ENCODE measurements at places on chromosomes 5 and 9.

GRCh38 chr5:117333011-117333410 lies 758.4 kb upstream of the SEMA6A start:
- DNase-seq: no peak

- peak; percentile 57 for DNase-seq
Observed at GRCh38 chr9:6788162-6789016, 30.6 kb downstream of the KDM4C start.

DNA sequence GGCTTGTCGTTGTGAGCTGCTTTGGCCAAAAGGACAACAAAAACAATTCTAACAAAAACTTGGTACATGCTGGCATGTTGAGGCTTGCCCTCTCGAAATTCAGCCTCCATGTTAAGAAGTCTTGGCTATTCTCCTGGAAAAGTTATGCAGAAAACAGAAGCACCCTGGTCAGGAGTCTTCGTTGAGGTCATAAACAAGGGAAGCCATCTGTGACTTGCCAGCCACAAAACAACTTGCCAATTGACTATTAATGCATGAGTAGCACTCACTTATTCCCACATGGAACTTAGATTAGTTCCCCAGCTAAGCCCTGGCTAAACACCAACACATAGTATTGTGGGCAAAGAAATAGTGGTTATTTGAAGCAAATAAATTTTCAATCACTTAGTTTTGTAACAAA lies 521.0 kb upstream of the CHD1 start:
- no peak for DNase-seq

DNA sequence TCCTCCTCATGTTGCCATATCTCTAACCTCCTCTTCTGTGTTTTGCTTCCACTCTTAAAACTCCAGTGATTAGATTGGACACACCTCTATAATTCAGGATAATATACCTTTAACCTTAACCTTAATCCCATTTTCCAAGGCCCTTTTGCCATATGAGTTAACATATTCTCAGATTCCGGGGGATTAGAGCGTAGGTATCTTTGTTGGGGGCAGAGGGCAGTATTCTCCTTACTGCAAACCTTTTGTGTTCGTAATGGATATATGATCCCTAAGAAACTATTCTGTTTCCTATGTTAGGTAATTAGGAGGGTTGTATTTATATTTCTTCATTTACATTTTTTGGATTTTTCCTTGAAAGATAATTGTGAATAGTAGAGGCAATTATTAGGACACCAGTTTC lies 99.5 kb downstream of the VPS13A start:
- no peak for DNase-seq

DNA sequence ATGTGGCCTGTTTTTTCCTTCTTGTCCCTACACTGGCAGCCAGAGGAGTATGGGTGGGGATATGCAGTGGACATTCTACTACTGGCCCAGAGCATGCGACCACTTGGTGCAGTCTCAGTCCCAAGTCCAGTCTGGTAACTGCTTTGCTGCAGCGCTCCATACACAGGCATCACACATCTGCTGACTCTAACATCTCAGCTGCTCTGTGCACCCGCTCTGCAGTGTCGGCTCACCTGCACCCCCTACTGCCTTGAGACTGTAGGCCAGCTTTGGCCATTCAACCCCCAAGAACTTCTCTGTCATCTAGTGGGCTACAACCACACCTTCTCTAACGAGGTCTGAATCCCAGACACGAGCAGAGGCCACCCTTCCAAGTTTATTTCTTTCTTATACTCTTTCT lies 46.4 kb upstream of the SLCO6A1 start:
- DNase-seq: no peak

DNA sequence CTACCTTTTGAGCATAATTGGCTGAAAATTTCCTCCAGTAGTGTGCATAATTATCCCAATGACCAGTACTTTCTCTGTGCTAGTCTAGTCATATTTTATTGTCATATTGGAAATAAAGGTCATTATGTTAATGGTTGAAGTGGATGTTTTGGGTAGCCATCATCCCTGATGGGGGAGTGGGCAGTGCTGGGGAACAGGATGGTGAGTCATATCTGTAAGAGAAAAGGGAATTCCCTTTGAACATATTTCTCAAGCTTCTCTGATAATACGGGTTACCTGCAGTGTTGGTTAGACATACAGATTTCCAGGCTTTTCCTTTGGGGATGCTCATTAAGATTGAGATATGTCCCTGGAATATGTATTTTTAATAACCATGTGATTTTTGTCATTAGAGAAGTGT lies 33.3 kb upstream of the SPATA31D4 start:
- no peak for DNase-seq

- no peak for DNase-seq
Observed at GRCh38 chr9:20649381-20649780, 27.1 kb upstream of the MLLT3 start.
